Activated T-helper 2 cell treated with anti-CD3 and anti-CD28 coated beads, Interferon-gamma antibody, Interleukin-2, Interleukin-4, amounts not matched to agents 10 μg/mL and 5 μg/mL and 100 μg/mL, durations not matched to agents 14 hours and 24 hours and 36 hours (primary cell): ENCODE measurements at places on chromosomes 16 and 17.

DNA sequence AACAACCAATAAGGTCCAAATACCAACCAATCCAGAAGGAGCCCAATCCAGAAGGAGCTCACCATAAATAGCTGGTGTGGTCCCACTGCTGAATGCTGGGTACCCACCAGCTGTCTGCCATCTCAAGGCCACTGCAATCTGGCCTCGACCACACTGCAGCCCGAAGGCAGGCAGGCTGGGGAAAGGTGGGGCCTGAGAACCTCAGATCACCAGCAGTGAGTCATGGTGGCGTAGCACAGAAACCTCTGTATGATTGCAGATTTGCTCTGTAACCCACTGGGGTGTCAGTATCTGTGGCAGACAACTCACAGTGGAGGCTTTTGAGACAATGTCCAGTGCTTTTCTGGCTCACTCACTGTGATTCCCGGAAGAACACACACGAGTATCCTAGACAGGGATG, 14.7 kb upstream of the CMTR2 start:
- no peak for DNase-seq

DNA sequence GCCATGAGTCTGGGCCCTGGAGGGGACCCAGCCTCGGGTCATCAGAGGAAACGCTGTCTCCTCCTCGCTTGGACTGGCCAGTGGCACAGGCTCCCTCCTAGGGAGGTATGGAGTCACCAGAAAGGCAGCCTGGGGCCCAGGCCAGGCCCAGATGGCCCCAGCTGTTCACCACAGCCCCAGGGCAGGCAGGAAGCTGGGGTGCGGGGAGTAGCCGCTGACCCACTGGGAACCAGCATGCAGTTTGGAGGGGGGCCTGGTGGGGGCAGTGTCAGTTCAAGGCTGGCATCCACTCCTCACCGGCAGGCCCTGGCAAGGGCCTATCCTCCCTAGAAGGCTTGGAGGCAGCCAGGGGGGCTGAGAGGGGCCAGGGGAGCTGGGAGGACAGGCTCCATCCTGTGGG, 48.8 kb downstream of the SDK2 start:
- DNase-seq = no peak

DNA sequence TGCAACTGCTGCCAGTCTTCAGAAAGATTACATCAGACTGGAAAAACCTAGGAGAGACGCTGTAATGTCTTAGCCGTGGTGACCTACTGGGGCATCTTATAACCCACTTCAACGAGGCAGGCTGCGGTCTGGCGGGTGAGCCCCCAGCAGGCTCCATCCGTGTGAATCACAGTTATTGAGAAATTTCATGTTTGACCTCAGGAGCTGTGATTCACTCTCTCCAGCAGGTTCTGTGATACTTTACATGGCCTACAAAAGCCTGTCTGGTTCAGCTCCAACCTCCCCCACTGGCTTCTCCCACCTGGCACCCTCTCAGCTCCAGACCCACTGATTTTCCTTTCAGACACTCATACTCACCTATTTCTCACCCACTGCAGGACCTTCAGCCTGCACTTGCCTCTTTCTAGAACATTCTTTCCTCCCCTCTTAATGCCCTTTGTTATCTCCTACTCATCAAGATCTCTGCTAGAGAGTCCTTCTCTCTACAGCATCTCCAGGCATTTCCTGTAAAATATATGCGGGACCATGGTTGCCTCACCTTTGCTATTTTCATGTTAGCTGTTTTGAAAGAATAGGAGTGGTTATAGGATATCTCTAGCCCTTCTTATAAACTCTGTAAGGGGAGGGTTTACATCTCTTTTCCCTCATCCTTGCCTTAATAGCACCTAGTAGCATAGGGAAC, 227.9 kb downstream of the MAF start:
- DNase-seq = no peak

GRCh38 chr16:471353-472198, 46.1 kb downstream of the RAB11FIP3 start:
- DNase-seq = no peak

GRCh38 chr16:87927195-87927562, 9.2 kb downstream of the CA5A start:
- DNase-seq = no peak

GRCh38 chr16:58727796-58728568, 6.1 kb downstream of the GOT2 start:
- DNase-seq = no peak

GRCh38 chr16:2933701-2934100, 22.0 kb downstream of the FLYWCH1 start:
- no peak for DNase-seq

DNA sequence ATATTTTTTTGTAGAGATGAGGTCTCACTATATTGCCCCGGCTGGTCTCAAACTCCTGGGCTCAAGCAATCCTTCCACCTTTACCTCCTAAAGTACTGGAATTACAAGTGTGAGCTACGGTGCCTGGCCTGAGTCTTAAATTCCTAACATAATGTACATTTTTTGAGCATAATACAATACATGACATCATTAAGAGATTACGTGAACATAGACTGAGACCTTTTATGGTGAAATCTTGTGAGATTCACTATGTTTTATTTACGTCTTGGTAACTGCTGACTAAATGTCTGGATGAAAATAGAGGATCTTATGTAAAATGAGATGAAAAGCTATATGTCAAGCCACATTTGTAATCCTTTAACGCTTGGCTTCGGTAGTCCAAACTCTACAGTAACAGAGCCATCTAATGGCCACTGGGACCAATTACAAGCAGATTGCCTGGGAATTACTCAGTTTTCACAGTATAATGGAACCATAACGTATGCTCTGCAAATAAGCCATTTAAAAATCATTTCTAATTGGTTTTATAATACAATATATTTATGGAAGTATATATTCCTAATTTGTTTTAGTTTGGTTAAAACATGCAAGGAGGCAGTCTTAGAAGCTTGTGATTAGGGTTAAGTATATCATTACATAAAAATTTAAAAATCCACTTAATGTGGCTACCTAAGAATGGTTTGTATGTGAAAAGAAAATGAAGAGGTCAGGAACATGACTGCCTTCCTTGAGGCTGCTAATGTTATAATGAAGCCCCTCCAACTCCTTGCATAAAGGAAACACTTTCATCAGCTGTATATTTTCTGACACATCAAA, 8.1 kb upstream of the EFCAB13 start:
- DNase-seq = no peak

DNA sequence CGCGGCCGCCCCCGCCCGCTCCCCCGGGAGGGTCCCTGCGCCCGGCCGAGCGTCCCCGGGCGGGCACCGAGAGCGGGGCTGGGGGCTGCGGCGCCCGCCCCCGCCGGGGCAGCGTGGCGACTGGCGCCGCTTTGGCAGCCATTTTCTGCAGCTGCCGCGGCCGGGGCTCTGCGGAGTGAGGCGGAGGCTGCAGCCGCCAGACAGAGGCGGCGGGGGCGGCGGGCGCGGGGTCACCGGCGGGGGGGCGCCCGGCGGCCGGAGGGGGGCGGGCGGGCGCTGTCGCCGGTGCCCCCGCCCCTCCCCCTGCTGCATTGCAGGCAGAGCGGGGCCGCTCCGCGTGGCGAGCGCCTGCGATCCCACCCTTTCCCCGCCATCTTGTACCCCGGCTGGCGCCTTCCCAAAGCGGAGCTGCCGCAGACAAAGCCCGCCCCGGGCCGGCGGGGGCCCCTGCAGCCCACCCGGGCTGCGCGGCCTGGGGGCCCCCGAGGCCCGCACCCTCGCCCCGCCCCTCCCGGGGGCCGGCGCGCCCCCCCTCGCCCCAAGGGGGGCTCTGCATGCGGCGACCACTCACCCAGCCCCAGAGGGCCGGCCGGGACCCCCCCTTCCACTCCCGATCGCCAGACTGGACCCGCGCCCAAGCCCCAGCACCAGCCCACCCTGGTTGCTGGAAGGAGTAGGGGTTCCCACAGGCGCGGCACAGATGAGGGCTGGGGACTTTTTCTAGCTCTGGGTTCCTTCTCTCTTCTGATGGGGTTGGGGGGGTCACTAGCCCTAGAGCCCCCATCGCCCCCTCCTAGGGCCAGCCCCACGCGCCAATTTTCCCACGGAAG, 16.6 kb upstream of the CBX8 start:
- no peak for DNase-seq

DNA sequence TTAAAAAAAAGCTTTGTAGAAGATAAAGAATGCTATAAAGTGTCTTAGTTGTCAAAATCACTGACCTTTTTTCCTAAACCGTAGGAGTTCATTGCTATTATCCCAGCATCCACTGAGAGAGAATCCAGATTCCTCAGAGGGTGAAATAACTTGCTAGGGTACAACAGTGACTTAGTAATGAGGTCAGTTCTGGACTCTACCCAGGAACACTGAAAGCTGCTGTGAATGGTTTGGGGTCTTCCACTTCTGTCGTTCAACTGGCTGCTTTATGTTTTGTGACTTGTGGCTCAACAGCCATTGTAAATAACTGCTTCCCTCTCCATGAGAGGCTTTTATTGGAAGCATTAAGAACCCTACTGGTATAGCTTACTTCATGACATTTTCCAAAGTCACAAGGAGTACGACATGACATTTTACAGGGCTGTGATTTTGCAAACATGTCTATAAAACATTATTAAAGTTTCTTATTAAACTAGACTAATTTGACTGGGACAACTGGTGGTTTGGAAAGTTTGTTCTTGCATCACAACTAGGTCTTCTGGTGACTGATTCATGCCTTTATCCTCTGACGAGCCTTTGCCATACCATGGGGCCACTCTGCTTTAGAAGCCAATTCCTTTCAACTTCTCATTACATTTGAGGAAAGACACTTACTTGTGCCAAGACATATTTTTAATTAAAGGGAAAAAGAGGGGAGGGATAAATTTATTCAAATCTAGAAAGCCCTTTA, 92.2 kb upstream of the CDH11 start:
- DNase-seq = no peak

GRCh38 chr16:18024611-18025010, 311.9 kb downstream of the NPIPA8 start:
- no peak for DNase-seq

GRCh38 chr16:86088816-86089215, 189.9 kb downstream of the IRF8 start:
- no peak for DNase-seq
